NCI-H1694 treated with DMSO at 0.1 percent for 48 hours (cell line): ENCODE measurements at places on chromosomes 16 and 17.

DNA sequence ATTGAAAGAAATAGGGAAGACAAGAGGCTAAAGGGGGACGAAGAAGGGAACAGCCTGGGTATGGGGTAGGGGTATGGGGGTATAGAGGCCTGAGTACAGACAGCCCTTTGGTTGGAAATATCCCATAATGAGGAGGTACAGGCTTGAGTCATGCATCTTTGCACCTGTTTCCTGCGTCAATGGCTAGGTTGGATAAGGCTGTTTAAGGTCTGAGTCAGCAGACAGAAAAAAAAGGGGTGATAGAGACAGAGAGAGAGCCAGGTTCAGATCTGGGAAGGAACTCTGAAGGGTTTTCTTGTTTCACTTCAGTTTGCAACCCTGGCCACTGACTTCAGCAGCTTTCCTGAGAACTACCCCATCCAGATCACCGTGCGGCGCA, 8.5 kb downstream of the FNDC8 start:
- no peak for DNase-seq

GRCh38 chr17:80894439-80894721, 97.3 kb upstream of the CHMP6 start:
- DNase-seq = no peak

DNA sequence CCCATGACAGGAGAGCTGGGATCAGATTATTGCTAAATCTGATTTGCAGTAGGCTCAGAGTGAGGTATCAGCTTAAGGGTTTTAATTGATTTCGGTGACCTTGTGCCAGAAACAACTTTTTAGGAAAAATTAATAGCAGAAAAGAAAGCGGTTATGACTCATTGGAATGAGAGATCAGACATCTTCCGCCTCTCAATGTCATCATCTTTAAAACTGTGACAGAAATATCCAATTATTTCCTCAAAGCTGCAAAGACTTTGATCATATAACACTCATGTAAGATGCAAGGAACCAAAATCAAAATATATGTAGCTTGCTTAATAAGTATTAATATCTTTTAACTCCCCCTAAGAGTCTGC, 190.1 kb upstream of the FOXF1 start:
- DNase-seq = no peak

DNA sequence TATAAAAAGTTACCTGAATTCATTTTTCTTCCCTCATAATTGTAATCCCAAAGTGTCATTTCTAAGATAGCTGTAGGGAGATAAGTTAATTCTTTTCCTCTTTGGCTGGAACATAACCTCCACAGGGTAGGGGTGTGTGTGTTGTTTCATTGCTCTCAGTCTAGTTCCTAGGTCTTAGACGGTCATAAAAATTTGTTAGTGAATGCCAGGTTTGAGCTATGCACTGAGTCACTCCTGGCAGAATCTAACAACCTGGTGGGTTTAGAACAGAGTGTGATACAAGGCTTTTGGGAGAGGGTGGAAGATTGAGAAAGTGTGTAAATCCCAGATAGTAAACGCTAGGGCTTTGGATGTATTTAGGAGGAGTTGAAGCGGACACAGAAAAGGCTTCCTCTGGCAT, 894 bp upstream of the PHKG2 start:
- no peak for DNase-seq

- DNase-seq = peak; percentile 15
Observed at GRCh38 chr17:9090641-9091096, 69.4 kb downstream of the NTN1 start.

DNA sequence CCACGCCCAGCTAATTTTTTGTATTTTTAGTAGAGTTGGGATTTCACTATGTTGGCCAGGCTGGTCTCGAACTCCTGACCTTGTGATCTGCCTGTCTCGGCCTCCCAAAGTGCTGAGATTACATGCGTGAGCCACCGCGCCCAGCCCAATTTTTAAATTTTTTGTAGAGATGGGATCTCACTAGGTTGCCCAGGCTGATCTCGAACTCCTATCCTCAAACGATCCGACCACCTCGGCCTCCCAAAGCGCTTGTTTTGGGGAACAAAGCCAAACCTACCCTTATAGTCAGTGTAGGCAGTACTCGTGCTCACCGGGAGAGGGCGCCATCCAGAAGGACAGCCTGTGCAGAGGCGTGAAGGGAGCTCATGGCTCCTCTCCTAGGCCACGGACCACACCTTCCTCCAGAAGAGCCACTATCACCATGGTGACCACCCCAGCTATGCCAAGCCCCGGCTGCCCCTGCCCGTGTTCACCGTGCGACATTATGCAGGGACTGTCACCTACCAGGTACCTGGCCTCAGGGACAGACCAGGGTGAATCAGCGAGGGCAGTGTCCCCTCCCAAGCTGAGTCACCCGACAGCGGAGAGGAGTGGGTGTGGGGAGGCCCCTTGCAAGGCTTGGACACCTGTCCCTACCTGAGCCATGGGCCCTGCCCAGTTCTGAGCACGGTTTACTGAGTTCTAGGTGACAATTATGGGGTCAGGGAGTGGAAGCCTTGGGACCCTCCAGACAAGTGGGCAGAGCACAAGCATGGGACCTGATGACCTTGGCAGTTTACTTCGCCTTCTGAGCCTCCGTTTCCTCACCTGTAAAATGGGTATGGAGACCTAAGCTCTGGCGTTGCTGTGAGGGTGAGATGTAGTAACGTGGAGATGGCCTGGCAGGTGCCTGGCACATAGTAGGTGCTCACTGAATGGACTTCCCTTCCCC, 13.7 kb downstream of the MYO15B start:
- peak; percentile 8 for DNase-seq

DNA sequence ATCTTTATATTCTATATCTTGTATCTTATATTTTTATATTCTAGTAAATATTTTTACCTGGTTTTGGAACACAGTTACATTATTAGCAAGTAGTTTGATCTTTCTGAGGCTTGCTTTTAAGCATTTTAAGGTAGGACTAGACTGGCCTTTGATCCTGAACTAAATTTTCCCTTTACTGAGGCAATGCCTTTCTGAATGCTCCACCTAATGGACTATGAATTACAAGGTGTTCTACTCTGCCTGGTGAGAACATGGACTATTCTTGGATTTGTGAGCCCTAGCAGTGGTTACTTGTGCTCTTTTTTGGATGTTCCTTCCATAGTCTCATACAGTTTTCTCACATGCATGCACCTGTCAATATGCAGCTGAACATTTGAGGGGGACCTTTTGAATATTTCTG, 32.5 kb upstream of the SMIM36 start:
- no peak for DNase-seq

DNA sequence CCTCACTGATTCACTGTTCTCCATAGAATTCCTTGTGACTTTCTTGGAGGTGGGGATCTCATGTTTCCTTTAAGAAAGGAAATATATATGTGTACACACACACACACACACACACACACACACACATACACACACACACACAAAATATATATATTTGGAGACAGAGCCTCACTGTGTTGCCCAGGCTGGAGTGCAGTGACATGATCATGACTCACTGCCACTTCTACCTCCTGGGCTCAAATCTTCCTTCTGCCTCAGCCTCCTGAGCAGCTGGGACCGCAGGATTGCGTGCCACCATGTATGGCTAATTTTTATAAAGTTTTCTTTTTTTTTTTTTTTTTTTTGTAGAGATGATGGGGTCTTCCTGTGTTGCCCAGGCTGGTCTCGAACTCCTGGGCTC, 45.9 kb downstream of the CDH13 start:
- no peak for DNase-seq

GRCh38 chr16:26133416-26134093, 441.8 kb downstream of the HS3ST4 start:
- DNase-seq = no peak

GRCh38 chr17:17765359-17766076, 71.3 kb downstream of the SREBF1 start:
- no peak for DNase-seq

- no peak for DNase-seq
Observed at GRCh38 chr17:75773808-75774470, 8.9 kb upstream of the GALK1 start.

GRCh38 chr16:48590476-48590875, 19.5 kb downstream of the N4BP1 start:
- DNase-seq = no peak

DNA sequence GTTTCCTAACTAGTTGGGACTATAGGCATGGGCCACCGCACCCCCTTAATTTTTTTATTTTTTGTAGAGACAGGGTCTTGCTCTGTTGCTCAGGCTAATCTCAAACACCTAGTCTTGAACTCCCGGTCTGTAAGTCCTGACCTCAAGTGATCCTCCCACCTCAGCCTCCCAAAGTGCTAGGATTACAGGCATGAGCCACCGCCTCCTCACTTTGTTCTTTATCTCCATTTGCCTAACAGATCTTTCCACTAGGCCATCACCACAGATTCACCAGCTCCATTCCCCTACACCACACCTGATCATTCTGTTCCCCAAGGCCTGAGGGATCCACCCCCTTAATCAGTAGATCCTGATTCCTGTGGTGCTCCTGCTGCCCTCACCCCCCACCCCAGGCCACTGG, 7.6 kb upstream of the ZNF629 start:
- DNase-seq = no peak

GRCh38 chr17:50059759-50060273, 3.9 kb downstream of the ITGA3 start:
- DNase-seq = no peak

- no peak for DNase-seq
Observed at GRCh38 chr16:17461951-17462729, 8.6 kb downstream of the XYLT1 start.

DNA sequence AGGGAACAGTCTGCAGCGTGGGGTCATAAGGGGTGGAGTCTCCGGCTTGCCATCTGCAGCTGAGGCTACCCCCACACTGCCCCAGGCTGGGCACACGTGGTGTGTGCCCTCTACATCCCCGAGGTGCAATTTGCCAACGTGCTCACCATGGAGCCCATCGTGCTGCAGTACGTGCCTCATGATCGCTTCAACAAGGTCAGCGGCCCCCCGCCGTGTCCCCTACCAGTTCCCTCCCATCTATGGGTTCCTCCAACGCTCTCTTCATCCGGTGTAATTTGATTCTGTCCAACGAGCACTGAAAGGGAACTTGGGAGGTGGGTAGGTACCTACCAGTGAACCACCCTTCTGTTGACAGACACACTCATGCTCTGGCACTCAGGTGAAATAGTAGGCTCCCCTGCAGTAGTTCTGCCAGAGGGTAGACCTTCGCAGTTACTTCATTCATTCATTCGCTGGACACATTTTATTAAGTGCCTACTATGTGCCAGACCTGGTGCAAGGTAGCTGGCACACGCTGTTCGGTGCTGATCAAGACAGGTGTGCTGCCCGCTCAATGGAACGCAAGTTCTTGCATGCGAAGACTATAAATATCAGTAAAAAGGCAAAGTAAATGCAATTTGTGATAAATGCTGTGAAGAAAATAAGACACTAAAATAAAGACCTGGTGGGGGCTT, 2.7 kb downstream of the MLLT6 start:
- DNase-seq = no peak

- DNase-seq = no peak
Observed at GRCh38 chr17:13540546-13540945, 61.2 kb downstream of the HS3ST3A1 start.

DNA sequence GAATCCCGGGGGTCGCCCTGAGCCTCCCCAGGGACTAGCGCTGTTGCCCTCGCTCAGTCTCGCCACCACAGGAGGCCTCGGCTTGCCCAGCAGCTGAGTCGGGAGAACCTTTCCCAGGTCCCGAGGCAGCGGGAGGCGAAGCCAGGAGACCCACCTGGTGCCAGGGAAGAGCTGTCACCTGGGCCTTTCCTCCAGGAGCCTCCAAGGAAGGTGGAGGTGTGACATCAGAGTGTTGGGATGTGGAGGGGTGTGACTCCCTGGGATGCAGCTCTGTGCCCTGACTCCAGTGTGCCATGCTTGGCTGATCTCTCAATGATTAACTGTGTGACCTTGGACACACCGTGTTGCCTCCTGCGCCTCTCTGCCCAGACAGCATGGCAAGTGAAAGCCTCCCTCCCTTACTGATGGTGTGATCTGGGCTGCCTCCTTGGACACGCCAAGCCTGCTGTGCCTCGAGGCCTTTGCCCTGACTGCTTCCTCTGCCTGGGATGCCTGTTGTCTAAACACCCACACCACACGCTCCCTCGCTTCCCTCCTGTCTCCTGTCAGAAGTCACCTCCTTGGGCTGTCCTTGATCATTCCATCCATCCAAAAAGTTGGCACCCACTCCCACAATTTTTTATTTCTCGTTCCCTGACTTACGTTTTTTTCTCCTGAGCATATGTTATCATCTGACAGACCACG, 88.0 kb downstream of the CMIP start:
- DNase-seq = no peak

GRCh38 chr16:53780051-53780450, 76.1 kb downstream of the FTO start:
- DNase-seq = no peak

- no peak for DNase-seq
Observed at GRCh38 chr16:85138825-85139627, 26.8 kb upstream of the CIBAR2 start.

DNA sequence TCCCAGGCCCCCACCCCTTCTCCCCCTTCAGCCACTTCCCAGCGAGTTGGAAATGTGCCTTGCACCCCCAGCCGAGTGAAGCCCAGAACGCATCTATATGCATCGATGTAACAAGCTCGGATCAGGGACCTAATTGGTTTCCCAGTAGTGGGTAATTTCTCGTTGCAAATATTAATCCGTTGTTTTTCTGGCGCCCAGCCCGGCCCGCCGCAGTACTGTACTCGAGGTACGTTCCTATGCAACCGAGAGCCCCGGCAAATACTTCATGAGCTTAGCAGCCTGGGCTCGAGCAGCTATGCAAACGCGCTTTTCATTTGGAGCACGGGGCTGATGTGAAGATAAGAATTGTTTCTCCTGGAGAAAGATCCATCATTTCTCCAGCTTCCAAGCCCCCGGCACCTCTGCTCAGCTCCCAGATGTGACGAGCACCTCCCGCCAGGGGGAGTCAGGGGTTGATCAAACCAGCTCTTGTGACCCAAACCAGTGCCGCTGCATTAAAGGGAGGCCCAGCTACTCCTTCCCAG, 229.8 kb downstream of the KATNIP start:
- peak; percentile 90 for DNase-seq

- DNase-seq = peak; percentile 61
Observed at GRCh38 chr16:66275775-66276428, 90.6 kb upstream of the CDH5 start.

- no peak for DNase-seq
Observed at GRCh38 chr17:75590314-75590761, 2.7 kb downstream of the MYO15B start.

- no peak for DNase-seq
Observed at GRCh38 chr17:66272811-66273585, 29.4 kb upstream of the PRKCA start.

GRCh38 chr17:79647456-79647915, 36.6 kb upstream of the RBFOX3 start:
- DNase-seq = no peak

- DNase-seq = no peak
Observed at GRCh38 chr17:62653826-62654761, 26.6 kb downstream of the MRC2 start.

GRCh38 chr16:14284930-14285512, 213.9 kb downstream of the MRTFB start:
- peak; percentile 61 for DNase-seq

DNA sequence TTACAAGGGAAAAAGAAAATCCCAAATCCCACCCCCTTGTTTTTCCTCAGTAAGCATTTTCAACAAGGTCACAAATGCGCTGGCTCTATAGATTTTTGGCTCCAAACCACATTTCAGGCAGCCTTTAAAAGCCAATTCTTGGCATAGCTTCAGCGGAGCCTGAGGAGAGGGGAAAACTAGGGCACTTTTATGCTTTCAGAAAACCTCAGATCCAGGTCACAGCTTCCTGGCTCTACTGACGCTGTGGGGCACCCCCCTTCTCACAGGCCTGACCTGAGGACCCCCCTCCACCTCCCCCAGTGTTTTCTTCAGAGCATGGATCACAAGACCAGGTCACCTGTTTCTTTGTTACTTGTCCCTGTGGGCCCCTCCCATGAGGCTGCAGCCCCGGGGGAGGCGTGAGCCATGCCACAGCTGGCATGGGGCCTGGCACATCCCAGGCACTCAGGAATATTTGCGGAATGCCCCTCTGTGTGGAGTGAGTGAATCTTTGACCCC, 30.1 kb upstream of the MTSS2 start:
- DNase-seq = peak; percentile 61
